Epithelial cell of prostate (primary cell): ENCODE measurements at places on chromosomes 5 and 9.

DNA sequence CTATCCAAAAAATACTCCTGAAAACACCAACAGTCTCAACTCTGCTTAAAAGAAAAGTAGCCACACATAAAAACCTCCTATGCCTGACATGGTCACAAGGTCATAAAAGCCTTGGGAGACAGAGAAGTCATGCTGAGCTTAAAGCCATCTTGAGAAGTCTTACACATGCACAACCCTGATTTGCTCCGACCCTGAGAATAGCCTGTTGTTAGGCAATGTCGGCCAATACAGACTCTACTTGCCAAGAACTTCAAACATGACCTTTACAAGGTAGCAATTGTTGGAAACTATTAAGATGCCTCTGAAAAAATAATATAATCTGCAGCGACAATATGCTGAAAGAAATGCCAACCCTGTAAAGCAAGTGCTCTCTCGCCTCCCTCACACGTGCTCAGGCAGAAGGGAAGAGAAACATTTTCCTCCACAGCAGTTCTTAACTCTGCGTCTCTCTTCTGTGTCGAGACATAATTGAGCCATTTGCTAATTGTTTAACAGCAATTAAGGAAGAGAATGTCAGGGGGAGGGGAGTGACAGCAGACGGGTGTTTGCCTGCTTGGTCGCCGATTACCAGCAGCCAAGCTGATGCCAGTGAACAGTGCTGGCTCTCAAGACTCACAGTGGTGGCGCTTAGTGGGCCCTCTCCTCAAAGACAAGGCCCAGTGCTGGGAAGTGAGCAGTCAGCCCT is 393.6 kb downstream of the SPOCK1 start:
- no peak for DNase-seq

DNA sequence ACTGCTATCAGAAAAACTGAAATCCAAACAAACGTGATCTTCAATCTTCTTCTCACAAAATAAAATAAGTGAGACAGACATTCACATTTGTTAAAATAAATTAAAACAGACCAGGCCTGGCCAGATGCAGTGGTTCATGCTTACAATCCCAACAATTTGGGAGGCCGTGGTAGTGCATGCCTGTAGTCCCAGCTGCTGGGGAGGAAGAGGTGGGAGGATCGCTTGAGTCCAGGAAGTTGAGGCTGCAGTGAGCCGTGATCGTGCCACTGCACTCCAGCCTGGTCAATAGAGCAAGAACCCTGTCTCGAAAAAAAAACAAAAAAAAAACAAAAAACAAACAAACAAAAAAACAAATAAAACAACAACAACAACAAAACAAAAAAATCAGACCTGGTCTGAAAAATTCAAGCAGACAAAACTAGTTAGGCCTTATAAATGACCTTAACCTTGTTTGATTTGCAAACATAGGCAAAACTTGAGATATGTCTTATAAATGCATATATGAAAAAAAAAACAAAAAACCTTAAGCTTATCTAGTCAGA is 10.8 kb downstream of the MAPKAP1 start:
- no peak for DNase-seq

DNA sequence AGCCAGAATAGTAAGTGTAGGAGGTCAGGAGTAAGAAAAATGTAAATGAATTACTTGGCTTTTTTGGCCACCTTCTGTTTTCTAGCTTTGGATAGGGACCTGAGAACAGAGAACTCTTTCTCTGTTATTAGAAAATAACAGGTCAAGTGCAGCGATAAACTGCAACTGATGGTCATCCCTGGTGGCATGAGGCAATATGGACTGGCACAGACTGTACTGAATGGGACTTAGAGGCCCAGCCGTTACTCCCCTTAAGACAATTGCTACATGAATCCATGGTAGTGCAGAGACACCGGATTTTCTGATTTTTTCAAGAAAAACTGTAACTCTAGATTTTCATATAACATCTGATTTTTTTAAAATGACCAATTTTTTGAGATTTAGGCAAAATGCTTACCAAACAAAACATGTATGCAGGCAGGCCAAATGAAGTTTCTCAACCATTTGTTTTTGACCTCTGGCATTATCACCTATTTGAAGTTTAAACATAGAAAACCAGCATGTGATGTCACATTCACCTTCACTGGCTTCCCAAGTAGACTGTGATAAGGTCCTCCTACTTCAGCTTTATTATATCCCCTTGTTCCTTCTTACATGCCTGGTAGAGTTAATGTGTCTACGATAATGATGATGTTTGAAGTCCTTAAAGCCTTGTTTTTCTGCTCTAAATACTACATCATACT is 262.6 kb downstream of the KCTD16 start:
- DNase-seq = no peak

GRCh38 chr5:32249668-32250067 is 63.1 kb downstream of the MTMR12 start:
- no peak for DNase-seq

- DNase-seq = no peak
Observed at GRCh38 chr5:139747583-139748504, 47.8 kb upstream of the PSD2 start.

GRCh38 chr5:75239681-75240080 is 3.0 kb upstream of the ANKRD31 start:
- peak; percentile 22 for DNase-seq

GRCh38 chr5:65771266-65771665 is 49.3 kb downstream of the NLN start:
- no peak for DNase-seq

- no peak for DNase-seq
Observed at GRCh38 chr5:100165309-100165708, 369.9 kb upstream of the FAM174A start.

DNA sequence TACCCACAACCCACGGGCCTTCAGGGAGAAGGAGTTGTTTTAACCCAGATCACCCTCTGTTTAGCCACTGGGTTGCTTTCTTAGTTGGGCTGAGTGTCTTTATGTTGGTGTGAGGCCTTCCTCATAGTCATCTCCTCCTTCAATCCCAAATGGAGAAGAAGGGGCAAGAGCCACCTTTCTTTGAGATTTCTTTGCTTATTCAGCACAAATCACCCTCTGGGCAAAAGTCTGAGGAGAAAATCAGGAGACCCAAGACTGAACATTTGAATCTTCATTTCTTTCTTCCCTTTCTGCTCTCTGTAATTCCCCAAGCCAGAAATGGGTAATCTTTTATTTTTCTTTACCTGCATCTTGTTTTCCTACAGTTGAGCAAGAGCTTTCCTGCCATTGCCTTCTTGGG is 329.0 kb downstream of the TLE4 start:
- no peak for DNase-seq

- peak; percentile 53 for DNase-seq
Observed at GRCh38 chr9:18490641-18491370, 16.9 kb downstream of the ADAMTSL1 start.
